ENCODE measurements at places on chromosomes 1 and 21. TPM values are rescaled to one million over a fixed set of nuclear protein-coding genes. Genes with fewer than 3 reads are reported as not detected.

- no peaks in the 10 kb centered on the region for H3K27me3 ChIP-seq
- H3K27ac ChIP-seq, result no peak overlapping the region
- no peak overlapping the region for H3K4me3 ChIP-seq
- H3K4me1 ChIP-seq, result no peaks in the 10 kb centered on the region
Observed at GRCh38 chr1:12087797-12088314, 24.8 kb downstream of the TNFRSF8 start.

The DIO1 gene
- total RNA-seq, result not detected

DNA sequence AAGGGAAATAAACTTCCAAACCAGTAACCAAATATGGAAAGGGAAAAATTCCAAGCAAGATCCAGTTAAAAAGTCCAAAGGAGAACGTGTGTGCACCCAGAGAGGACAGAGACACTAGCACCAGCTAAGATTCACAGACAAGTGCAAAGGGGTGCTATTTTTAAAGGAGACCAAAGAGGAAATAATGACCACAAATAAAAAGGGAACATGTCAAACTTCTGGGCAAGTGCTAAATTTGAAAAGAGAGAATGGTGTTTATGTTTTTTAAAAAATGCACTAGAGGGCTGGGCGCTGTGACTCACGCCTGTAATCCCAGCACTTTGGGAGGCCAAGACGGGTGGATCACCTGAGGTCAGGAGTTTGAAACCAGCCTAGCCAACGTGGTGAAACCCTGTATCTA, 8.6 kb downstream of the JAM2 start:
- no peaks in the 10 kb centered on the region for H3K4me1 ChIP-seq
- no peaks in the 10 kb centered on the region for H3K36me3 ChIP-seq
- no peak for DNase-seq

The DAB1 gene
- total RNA-seq, result 113 TPM

Measured in A673 (cell line).